ENCODE measurements at places on chromosomes 16 and 17.

- DNase-seq, result no peak
These were observed 49.7 kb downstream of the STAT3 start for GRCh38 chr17:42338427-42338985.

DNA sequence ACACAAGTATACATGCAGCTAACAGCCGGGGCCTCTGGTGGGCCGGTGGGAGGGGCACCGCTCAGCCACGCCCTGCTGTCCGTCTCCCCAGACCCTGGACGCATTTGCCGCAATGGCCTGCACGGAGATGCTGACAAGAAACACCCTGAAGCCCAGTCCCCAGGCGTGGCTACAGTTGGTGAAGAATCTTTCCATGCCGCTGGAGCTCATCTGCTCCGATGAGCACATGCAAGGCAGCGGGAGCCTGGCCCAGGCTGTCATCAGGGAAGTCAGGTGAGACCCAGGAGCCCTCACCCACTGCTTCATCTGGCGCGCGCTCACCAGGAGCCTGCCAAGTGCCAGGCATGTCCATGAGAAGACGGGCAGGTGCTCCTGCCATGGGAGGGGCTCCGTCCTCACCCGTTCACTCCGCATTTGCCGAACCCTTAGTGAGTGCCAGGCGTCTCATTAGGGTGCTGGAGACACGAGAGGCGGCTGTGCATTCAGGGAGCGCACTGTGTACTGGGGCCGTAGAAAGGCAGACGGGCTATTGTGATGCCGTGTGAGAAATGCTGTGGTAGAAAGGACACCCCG lies 51.4 kb upstream of the ENDOV start:
- peak; percentile 26 for DNase-seq

- no peak for DNase-seq
These were observed 55.3 kb downstream of the RBFOX3 start for GRCh38 chr17:79555543-79555942.

- no peak for DNase-seq
These were observed 105.9 kb downstream of the METRNL start for GRCh38 chr17:83185023-83186002.

DNA sequence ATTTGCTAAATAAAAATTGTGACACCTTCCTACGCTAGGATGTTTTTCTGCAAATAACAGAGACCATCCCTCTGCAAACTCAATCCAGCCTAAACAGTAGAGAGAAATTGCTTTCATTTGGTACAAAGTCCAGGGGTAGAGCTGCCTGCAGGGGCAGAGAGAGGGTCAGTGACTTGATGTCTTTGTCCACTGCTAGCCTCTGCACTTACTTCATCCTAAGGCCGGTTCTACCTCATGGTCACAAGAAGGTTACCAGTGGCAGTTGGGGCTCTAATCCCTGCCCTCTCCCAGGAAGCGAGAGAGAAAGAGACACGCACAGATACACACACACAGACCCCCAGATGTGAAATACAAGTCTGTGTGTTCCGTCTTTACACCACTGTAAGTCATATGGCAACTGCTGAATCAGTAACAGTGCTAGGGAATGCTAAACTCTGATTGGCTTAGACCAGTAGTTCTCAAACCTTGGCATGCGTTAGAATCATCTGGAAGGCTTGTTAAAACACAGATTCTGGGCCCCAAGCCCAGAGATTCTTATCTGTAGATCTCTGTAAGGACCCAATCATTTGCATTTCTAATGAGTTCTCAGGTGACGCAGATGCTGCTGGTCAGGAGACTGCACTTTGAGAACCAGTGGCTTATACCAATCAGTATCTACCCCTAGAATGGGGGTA lies 13.1 kb upstream of the LPCAT2 start:
- no peak for DNase-seq

Data from Caco-2 (cell line).